ENCODE measurements at places on chromosomes 1 and 21. TPM values are rescaled to one million over a fixed set of nuclear protein-coding genes. Genes with fewer than 3 reads are reported as not detected.

The BEND5 gene
- total RNA-seq: 19.1 TPM

The FAM131C gene
- 10.9 TPM for total RNA-seq

The LRRC7 gene
- total RNA-seq: 0.09 TPM

The MNDA gene
- not detected for total RNA-seq

The SCAMP3 gene
- 109 TPM for total RNA-seq

The SPATA45 gene
- 2.9 TPM for total RNA-seq

The ANGPTL7 gene
- not detected for total RNA-seq

The CDC42BPA gene
- 12.0 TPM for total RNA-seq

DNA sequence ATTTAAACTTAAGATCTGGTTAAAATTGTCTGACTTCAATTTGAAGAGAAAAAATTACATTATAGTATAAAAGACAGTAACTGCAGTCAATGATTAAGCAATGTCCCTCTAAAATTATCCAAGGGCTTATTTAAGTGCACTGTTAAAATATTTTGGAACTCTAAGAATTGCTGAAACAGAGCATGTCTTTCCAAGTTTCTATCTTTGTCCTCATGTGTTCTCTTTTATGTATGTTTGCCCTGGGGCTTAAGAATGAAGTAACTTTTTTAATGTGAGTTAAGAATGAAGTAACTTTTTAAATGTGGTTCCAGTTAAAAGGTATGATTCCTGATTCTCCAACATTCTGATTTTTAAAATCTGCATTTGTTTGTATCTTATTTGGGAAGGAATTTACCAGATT, 69.0 kb upstream of the MARK1 start:
- H3K27me3 ChIP-seq: no peaks in the 10 kb centered on the region
- no peak overlapping the region for H3K27ac ChIP-seq
- H3K4me1 ChIP-seq: peaks cover 7% of the 10 kb centered on the region

DNA sequence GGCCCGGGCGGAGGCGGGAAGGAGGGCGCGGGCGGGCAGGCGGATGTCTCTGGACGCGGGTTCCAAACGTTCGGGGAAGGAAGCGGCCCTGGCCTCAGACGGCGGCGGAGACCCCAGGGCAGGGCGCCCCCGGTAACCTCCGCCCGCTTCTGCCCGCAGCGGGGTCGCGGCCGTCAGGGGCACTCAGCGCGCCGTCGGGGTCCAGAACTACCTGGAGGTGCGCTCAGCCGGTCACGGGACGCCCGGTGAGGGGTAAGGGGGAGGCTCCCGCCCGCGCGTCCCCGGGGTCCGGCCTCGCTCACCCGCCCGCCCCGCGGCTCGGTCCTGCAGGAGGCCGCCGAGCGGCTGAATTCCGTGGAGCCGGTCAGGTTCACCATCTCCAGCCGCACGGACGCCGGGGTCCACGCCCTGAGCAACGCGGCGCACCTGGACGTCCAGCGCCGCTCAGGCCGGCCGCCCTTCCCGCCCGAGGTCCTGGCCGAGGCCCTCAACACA, 406 bp downstream of the PUSL1 start:
- H3K27ac ChIP-seq: no peak overlapping the region
- H3K27me3 ChIP-seq: no peaks in the 10 kb centered on the region
- DNase-seq: no peak
- peaks cover 18% of the 10 kb centered on the region for H3K4me1 ChIP-seq
- peaks cover 9% of the 10 kb centered on the region for H3K36me3 ChIP-seq
- H3K4me3 ChIP-seq: peak overlapping the region; percentile 70

DNA sequence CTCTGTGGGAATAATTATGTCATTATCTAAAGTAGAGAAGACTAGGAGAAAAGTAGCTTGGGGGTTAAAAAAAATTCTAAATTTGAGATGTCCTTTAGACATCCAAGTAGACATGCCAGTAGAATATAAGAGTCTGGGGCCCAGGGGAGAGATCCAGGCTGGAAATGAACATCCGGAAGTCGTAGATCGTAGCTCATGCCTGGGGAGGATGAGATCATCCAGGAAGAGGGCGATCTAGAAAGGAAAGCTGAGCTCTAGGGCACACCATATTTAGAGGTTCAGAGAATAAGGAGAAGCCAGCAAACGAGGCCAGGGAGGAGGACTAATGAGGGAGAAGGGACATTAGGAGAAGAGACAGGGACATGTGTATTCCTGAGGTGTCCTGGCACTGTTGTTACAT, 12.2 kb downstream of the NGF start:
- DNase-seq: no peak
- no peak overlapping the region for H3K4me3 ChIP-seq
- H3K27me3 ChIP-seq: peaks cover 9% of the 10 kb centered on the region
- no peak overlapping the region for H3K27ac ChIP-seq

DNA sequence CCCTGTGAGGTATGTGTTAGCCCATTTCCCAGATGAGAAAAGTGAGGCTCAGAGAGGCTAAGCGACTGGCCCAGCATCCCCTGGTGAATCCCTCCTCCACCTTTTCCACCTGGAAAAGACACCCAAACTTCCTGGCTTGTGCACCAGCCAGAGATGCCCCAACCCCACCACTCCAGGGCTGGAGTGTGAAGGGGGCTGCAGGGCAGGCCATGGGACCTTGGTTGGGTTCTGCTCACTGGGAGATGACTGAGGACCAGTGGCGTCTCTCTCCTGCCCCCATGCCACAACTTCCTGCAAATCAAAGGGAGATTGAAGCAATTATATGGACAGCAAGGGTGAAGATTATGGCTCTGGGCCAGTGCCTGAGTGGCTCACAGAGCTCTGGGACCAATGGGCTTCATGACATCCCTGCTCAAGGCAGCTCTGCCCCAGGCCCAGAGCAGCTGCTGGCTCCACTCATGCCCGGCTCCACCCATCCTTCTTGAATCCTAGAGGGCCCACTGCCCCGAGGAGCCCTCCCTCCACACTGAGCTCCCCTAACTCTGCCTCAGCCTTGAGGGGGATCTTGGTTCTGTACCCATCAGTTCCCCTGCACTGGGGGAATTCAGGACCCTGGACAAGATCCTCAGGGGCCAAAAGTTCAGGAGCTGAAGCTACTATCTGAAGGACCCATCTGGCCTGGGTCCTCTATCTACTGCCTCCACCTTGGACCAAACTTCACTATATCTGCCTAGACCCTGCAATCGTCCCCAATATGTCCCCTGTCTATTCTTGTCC, 416.9 kb downstream of the PTPRU start:
- H3K36me3 ChIP-seq: no peaks in the 10 kb centered on the region
- no peak overlapping the region for H3K27ac ChIP-seq
- H3K4me3 ChIP-seq: no peak overlapping the region
- H3K27me3 ChIP-seq: no peaks in the 10 kb centered on the region

DNA sequence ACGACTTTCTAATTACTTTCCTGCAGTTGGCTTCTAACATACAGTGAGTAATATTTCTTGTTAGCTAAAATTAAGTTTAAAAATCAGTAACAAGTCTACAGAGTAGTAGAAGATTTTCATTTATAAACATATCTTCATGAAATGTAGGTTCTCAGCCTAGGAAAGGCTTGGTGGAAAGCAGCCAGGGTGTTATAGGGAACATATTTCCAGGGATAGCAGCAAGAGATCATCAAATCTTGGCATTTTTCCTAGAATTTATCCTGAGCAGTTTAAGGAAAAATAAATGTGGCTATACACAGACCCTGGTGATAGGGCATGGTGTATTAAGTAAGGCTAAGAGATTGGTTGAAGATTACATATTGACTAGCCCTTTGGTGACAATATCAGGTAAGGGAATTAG, 203.5 kb upstream of the NEGR1 start:
- H3K27ac ChIP-seq: no peak overlapping the region
- H3K27me3 ChIP-seq: no peaks in the 10 kb centered on the region
- no peak for DNase-seq
- no peaks in the 10 kb centered on the region for H3K36me3 ChIP-seq
- no peak overlapping the region for H3K4me3 ChIP-seq
- no peaks in the 10 kb centered on the region for H3K4me1 ChIP-seq

- no peak overlapping the region for H3K4me3 ChIP-seq
- no peaks in the 10 kb centered on the region for H3K27me3 ChIP-seq
- H3K4me1 ChIP-seq: no peaks in the 10 kb centered on the region
Observed at GRCh38 chr21:44846485-44847260, 26.8 kb downstream of the PTTG1IP start.

DNA sequence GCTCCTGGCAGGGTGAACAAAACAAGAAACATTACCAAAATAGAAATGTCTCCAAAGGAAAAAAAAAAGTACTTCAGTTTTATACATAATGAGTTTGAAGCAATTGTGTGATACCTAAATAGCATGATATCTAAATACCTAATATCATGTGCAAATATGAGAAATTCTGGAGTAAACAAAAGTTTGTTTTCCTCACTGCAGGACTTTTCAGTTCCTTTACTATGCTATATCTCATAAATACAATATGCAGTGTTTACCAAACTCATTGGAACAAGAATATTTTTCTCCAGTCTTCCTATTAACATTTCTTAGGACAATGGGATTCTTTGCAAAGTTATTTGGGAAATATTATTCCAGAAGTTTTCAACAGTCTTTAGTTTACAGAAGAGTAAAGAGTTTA, 98.1 kb downstream of the VAV3 start:
- H3K27ac ChIP-seq: no peak overlapping the region
- H3K4me3 ChIP-seq: no peak overlapping the region
- no peak for DNase-seq
- H3K4me1 ChIP-seq: peaks cover 4% of the 10 kb centered on the region
- H3K27me3 ChIP-seq: peaks cover 45% of the 10 kb centered on the region

DNA sequence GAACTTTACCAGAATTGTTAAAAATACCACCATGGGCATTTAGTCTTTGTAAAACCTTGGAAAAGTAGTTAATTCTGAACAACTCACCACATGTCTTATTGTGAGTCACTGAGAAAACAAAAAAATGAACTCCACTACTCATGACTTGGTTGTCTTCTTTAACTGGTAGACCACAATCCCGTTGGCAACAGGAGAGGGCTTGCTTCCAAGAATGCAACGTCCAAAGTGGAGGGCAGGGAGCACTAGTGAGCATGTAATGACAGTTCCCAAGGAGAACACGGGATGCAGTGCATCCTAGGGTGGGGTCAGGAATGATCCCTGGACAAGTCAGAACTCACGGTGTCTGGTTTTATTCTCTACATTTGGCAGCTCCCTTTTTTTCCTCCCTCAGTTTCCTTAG, 15.2 kb upstream of the HMCN1 start:
- no peaks in the 10 kb centered on the region for H3K4me1 ChIP-seq
- no peak overlapping the region for H3K4me3 ChIP-seq
- H3K27me3 ChIP-seq: no peaks in the 10 kb centered on the region
- no peak overlapping the region for H3K27ac ChIP-seq

- DNase-seq: no peak
- H3K27ac ChIP-seq: no peak overlapping the region
- no peaks in the 10 kb centered on the region for H3K27me3 ChIP-seq
- H3K4me3 ChIP-seq: no peak overlapping the region
- H3K36me3 ChIP-seq: no peaks in the 10 kb centered on the region
Observed at GRCh38 chr1:33182896-33183295, 1.1 kb upstream of the TRIM62 start.

GRCh38 chr1:7268983-7269382, 483.7 kb downstream of the CAMTA1 start:
- H3K36me3 ChIP-seq: no peaks in the 10 kb centered on the region
- no peak overlapping the region for H3K4me3 ChIP-seq
- DNase-seq: no peak
- no peak overlapping the region for H3K27ac ChIP-seq
- no peaks in the 10 kb centered on the region for H3K4me1 ChIP-seq

DNA sequence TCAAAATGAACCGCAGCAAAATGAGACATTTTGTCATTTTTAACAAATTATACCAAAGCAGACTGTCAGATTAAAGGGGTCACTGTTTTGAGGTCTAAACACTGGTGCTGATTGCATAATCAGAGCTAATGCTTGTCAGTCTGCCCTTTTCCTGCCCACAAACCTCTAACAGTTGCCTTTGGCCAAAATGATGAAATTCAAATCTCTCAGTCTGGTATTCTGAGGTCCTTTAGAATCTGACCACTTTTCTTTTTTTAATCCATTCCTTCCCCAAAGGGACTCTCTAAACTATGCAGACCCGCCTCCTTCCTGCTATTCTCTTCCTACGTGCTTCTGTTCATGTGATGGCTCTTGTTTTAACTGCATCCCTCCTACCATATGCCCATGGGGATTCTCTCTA, 145.2 kb upstream of the SPATA6 start:
- no peaks in the 10 kb centered on the region for H3K27me3 ChIP-seq
- H3K27ac ChIP-seq: no peak overlapping the region
- peak; percentile 70 for DNase-seq
- no peaks in the 10 kb centered on the region for H3K36me3 ChIP-seq
- peaks cover 4% of the 10 kb centered on the region for H3K4me1 ChIP-seq

DNA sequence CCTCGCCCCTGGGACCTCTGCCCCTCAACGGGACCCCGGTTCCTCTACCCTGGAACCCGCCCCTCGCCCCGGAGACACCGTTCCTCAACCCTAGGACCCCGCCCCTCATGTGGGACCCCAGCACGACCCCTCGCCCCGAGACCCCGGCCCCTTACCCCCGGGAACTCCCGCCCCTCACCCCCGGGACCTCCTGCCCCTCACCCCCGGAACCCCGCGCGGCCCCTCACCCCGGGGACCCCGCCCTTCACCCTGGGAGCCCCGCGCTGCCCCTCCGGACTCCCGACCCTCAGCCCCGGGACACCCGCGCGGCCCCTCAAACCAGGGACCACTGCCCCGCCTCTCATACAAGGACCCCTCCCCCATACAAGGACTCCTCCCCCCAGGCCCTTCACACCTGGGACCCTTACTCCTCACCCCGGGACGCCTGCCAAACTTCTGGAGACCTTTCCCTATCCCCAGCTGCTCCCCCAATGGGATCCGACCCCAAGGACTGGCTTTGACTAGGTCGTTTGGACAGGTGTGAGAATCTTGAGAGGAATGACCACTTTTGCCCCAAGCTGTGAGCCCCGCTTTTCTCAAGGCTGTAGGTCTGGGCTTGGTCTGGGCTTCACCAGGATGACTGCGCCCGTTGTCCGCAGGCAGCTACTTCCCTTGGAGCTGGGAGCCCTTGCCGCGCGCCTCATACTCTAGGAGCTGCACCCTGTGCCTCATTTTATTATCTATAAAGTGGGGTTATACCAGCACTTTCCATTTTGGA, 843 bp downstream of the DIP2A start:
- H3K36me3 ChIP-seq: peaks cover 4% of the 10 kb centered on the region
- peak overlapping the region; percentile 81 for H3K4me3 ChIP-seq
- H3K27me3 ChIP-seq: no peaks in the 10 kb centered on the region
- peaks cover 34% of the 10 kb centered on the region for H3K4me1 ChIP-seq
- peak overlapping the region; percentile 66 for H3K27ac ChIP-seq
- peak; percentile 10 for DNase-seq

GRCh38 chr1:85612704-85613361, 32.3 kb downstream of the CCN1 start:
- peak overlapping the region; percentile 91 for H3K27ac ChIP-seq
- no peaks in the 10 kb centered on the region for H3K36me3 ChIP-seq
- H3K27me3 ChIP-seq: no peaks in the 10 kb centered on the region
- peaks cover 15% of the 10 kb centered on the region for H3K4me1 ChIP-seq
- no peak overlapping the region for H3K4me3 ChIP-seq

DNA sequence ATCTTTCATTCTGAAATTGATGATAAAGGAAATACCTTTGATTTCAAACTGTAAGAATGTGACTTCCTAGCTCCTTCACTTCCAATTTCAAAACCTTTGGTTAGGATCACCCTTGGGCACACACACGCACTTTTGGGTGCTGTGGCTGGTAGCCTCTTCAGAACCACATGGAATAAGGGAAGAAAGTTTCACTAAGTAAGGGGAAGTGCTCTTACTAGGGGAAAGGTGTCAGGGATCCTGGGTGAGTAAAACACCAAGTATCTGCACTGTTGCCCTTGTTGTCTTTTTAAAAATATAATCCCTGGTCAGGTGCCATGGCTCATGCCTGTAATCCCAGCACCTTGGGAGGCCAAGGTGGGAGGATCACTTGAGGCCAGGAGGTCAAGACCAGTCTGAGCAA, 132.4 kb downstream of the SDCCAG8 start:
- no peak for DNase-seq
- H3K36me3 ChIP-seq: no peaks in the 10 kb centered on the region
- no peaks in the 10 kb centered on the region for H3K27me3 ChIP-seq
- H3K27ac ChIP-seq: no peak overlapping the region
- no peak overlapping the region for H3K4me3 ChIP-seq
